ENCODE measurements at places on chromosomes 11 and 22. TPM values are rescaled to one million over a fixed set of nuclear protein-coding genes. Genes with fewer than 3 reads are reported as not detected.

Gene ANKK1
- total RNA-seq, result 0.41 TPM

Gene TMEM80
- total RNA-seq, result 29.4 TPM

Gene TMPRSS13
- 5.7 TPM for total RNA-seq

Gene WNT7B
- total RNA-seq, result 4.3 TPM

Gene OLFML1
- not detected for total RNA-seq

GRCh38 chr22:26499188-26499703, 13.0 kb downstream of the TFIP11 start:
- peaks cover 30% of the 10 kb centered on the region for H3K36me3 ChIP-seq
- no peak overlapping the region for H3K4me3 ChIP-seq
- no peak for DNase-seq
- H3K27me3 ChIP-seq, result no peaks in the 10 kb centered on the region

- no peak for DNase-seq
- no peaks in the 10 kb centered on the region for H3K27me3 ChIP-seq
- no peaks in the 10 kb centered on the region for H3K36me3 ChIP-seq
- H3K4me1 ChIP-seq, result no peaks in the 10 kb centered on the region
Observed at GRCh38 chr11:101885631-101886030, 29.2 kb upstream of the CEP126 start.

- H3K27me3 ChIP-seq, result peaks cover 49% of the 10 kb centered on the region
- peaks cover 4% of the 10 kb centered on the region for H3K4me1 ChIP-seq
- H3K4me3 ChIP-seq, result no peak overlapping the region
- no peak overlapping the region for H3K27ac ChIP-seq
- H3K36me3 ChIP-seq, result no peaks in the 10 kb centered on the region
Observed at GRCh38 chr11:112285841-112286311, 25.2 kb upstream of the PLET1 start.

GRCh38 chr11:96648991-96649390, 259.2 kb downstream of the JRKL start:
- H3K4me3 ChIP-seq, result no peak overlapping the region
- DNase-seq, result no peak
- no peaks in the 10 kb centered on the region for H3K36me3 ChIP-seq
- no peak overlapping the region for H3K27ac ChIP-seq
- H3K27me3 ChIP-seq, result peaks cover 7% of the 10 kb centered on the region

GRCh38 chr11:832529-833113, at the start of gene CD151:
Gene CD151, plus strand, starts transcription at chr11:832952. Its CDS starts 3,118 bp downstream, at chr11:836070.
- H3K4me1 ChIP-seq, result peaks cover 9% of the 10 kb centered on the region
- DNase-seq, result peak; percentile 38
- peaks cover 34% of the 10 kb centered on the region for H3K27me3 ChIP-seq
- H3K36me3 ChIP-seq, result no peaks in the 10 kb centered on the region

DNA sequence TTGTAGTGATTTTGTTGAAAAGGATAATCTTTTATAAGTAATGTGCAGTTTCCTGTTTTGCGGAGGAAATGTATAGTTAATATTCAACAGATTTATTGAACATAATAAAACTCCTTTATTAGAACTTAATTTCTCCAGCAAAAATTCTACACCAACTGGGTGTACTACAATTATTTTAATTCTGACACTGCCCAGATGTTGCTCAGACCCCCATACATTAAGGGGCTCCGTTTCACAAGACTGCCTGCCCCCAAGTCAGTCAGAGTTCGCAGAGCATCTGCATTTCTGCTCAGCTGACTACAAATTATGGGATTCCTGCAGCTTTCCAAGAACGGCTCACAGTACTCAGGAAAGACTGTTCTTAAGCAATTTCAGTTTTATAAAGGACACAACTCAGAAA, 6.2 kb downstream of the CEP57 start:
- no peak for DNase-seq
- no peak overlapping the region for H3K4me3 ChIP-seq
- H3K27me3 ChIP-seq, result no peaks in the 10 kb centered on the region
- H3K27ac ChIP-seq, result no peak overlapping the region

GRCh38 chr11:117855186-117855845, 21.1 kb downstream of the FXYD6 start:
- H3K4me1 ChIP-seq, result no peaks in the 10 kb centered on the region
- no peak for DNase-seq
- no peaks in the 10 kb centered on the region for H3K27me3 ChIP-seq
- H3K36me3 ChIP-seq, result peaks cover 4% of the 10 kb centered on the region
- no peak overlapping the region for H3K4me3 ChIP-seq

GRCh38 chr11:104843150-104843836, 55.0 kb downstream of the CASP12 start:
- H3K36me3 ChIP-seq, result no peaks in the 10 kb centered on the region
- H3K4me3 ChIP-seq, result no peak overlapping the region
- no peaks in the 10 kb centered on the region for H3K4me1 ChIP-seq
- H3K27ac ChIP-seq, result no peak overlapping the region
- no peaks in the 10 kb centered on the region for H3K27me3 ChIP-seq
- no peak for DNase-seq

DNA sequence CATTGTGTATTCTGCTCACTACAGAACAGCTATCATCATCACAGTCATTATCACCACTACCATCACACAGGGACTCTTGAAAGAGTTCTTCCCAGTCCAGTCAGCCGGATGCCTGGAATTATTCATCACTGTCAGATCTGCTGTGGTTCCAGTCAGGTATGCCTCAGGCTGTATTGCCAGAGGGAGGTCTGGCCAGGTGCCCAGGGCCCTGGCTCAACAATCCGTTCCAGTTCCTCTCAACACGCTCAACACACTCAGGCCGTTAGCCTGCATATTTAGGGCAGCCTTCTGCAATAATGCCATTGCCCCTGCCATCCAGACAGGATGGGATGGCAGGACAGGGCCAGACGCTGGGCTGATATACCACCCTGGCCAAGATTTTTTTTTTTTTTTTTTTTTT, 28.6 kb upstream of the RASL10A start:
- DNase-seq, result no peak
- no peak overlapping the region for H3K27ac ChIP-seq
- no peak overlapping the region for H3K4me3 ChIP-seq

GRCh38 chr11:104594228-104594958, 303.9 kb downstream of the CASP12 start:
- H3K4me3 ChIP-seq, result no peak overlapping the region
- no peak overlapping the region for H3K27ac ChIP-seq
- peaks cover 4% of the 10 kb centered on the region for H3K4me1 ChIP-seq
- no peak for DNase-seq

- H3K27ac ChIP-seq, result no peak overlapping the region
- peak overlapping the region; percentile 71 for H3K4me3 ChIP-seq
- H3K4me1 ChIP-seq, result peaks cover 24% of the 10 kb centered on the region
- no peak for DNase-seq
- no peaks in the 10 kb centered on the region for H3K36me3 ChIP-seq
- no peaks in the 10 kb centered on the region for H3K27me3 ChIP-seq
Observed at GRCh38 chr22:46739094-46739870, 1.2 kb upstream of the CERK start.

DNA sequence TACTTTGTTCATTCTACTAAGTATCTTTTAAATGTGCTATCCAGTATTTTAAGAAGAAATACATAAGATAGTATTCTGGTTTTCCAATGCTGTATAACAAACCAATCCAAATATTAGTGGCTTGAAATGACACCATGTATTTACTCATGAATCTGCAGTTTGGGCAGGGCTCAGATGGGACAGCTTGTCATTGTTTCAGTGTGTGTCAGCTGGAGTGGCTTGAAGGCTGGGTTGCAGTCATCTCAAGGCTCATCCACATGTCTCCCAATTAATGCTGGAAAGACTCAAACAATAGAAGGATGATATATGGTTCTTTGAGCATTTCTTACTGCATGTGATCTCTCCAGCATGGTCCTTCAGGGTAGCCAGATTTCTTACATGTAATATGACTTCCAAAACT, 146.2 kb downstream of the ARHGAP42 start:
- H3K4me1 ChIP-seq, result peaks cover 36% of the 10 kb centered on the region
- H3K4me3 ChIP-seq, result no peak overlapping the region
- no peak for DNase-seq
- no peak overlapping the region for H3K27ac ChIP-seq
- H3K27me3 ChIP-seq, result no peaks in the 10 kb centered on the region
- H3K36me3 ChIP-seq, result no peaks in the 10 kb centered on the region

DNA sequence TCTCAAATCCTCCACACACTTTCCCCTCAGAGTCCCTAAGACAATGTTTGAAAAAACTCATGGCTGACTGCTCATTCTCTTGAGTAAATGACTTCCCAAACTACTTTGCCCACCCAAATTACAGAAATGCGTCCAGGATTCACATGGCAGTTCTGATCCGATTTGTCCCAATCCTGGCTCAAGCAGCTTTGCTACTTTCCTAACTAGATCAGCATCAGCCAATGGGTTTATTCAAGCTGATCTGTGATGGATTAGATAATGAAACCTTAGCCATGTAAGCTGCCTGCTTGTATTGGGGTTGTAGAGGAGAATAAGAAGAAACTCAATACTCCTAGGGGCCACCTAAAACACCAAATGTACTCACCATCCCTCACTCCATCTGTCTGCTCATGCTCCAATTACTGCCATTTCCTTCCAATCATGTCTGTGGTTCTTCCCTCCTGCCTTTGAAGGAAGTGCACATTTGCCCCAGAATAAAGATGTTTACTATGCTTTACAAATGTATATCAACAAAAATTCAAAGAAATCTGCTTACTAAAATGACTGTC, 6.9 kb downstream of the RBFOX2 start:
- H3K4me3 ChIP-seq, result no peak overlapping the region
- no peak for DNase-seq
- peak overlapping the region; percentile 4 for H3K27ac ChIP-seq
- H3K4me1 ChIP-seq, result peaks cover 56% of the 10 kb centered on the region
- peaks cover 11% of the 10 kb centered on the region for H3K36me3 ChIP-seq
- no peaks in the 10 kb centered on the region for H3K27me3 ChIP-seq

DNA sequence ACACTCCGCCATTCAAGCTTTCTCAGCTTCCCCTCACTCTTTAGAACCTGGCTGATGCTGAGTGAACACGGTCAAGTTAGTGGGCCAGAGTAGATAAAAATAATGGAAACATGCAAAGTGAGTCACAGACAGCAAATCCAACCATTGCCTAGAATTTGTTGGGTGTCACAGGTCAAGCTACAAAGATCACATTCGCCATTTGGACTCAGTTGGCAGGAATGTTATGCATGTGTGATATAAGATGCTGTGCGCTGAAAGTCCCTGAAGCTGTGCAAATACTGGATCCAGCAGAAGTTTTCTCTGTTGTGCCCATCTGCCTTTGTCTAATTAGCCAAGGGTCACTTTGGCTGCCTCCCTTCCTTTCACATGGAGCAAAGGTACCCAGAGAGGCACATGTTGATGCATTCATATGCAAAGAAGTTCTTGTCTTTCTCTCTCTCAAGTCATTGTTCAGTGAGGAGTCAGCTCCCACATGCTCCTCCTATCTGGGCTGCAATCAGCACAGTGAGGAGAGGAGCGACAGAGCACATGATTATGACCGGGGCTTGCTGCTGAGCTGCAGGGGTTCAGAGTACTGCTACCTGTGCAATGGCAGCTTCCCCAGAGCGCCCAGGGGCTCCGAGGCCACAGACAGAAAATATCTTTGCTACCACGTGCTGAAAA, 39.7 kb downstream of the FLI1 start:
- H3K36me3 ChIP-seq, result no peaks in the 10 kb centered on the region

GRCh38 chr11:66720899-66721470, 8.0 kb downstream of the SPTBN2 start:
- H3K4me1 ChIP-seq, result peaks cover 22% of the 10 kb centered on the region
- H3K36me3 ChIP-seq, result peaks cover 4% of the 10 kb centered on the region
- peaks cover 9% of the 10 kb centered on the region for H3K27me3 ChIP-seq
- H3K4me3 ChIP-seq, result no peak overlapping the region

DNA sequence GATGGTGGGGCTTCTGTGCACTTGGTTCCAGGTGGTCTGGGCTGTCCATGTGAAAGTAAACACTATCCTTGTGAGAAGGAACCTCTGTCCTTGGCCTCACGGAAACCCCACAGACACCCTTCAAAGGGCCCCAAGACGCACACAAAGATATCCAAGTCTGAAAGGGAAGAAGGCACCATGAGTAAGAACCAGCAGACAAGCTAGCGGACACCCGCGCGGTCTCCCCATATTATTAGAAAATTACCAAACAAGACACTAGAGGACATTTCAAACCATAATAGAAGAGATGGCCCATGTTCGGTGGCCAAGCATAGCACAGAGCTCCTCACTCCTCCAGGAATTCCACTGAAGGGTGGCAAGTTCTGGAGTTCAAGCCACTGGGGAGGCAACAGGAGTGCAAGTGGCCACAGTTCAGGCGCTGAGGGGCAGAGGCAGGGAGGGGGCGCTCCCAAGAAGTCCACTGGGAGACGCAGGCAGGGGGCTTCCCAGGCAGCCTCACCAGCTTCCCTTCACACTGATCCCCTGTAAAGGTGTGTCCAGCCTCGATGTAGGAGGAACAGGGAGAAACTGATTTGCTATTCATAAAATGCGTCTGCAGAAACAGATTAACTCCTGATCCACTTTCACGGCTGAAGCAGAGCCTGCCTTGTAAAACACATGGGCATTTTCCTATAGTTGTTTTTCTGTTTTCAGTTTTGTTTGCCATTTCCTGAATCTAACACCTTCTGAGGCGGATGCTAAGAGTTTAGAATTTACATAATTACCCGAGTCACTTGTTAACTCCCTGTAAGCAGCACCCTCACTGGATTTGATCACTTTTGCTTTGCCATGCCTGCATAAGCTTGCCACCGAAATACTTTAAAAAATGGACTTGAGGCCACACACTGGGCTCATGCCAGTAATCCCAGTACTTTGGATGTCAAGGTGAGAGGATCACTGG, 9.1 kb upstream of the PPARA start:
- H3K4me3 ChIP-seq, result no peak overlapping the region
- H3K4me1 ChIP-seq, result peaks cover 1% of the 10 kb centered on the region
- H3K27ac ChIP-seq, result no peak overlapping the region
- H3K27me3 ChIP-seq, result peaks cover 23% of the 10 kb centered on the region
- no peak for DNase-seq
- no peaks in the 10 kb centered on the region for H3K36me3 ChIP-seq
